ENCODE measurements at places on chromosomes 7 and 10. TPM values are rescaled to one million over a fixed set of nuclear protein-coding genes. Genes with fewer than 3 reads are reported as not detected.

GRCh38 chr7:92809760-92810573 lies 26.4 kb downstream of the CDK6 start:
- DNase-seq = peak; percentile 70
- no peaks in the 10 kb centered on the region for H3K27me3 ChIP-seq
- H3K36me3 ChIP-seq = peaks cover 45% of the 10 kb centered on the region
- H3K4me3 ChIP-seq = peak overlapping the region; percentile 40
- H3K4me1 ChIP-seq = peaks cover 71% of the 10 kb centered on the region

DNA sequence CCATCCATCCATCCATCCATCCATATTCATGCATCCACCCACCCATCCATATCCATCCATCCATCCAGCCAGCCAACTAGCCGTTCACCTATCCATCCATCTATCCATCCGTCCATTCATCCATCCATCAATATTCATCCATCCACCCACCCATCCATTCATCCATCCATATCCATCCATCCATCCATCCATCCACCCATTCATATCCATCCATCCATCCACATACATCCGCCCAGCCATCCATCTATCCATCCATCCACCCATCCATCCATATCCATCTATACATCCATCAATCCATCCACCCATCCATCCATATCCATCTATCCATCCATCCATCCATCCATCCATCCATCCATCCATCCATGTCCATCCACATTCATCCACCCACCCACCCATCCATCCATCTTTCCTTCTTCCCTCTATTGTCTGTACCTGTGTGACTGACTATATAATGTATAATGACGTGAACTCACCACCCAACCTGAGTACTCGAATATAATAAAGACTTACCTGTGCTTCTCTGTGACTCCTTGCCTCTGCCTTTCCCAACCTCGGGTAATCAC lies 2.5 kb downstream of the INMT start:
- DNase-seq = no peak
- no peak overlapping the region for H3K27ac ChIP-seq
- no peak overlapping the region for H3K4me3 ChIP-seq
- no peaks in the 10 kb centered on the region for H3K36me3 ChIP-seq

GRCh38 chr7:105975770-105976417 lies 12.8 kb downstream of the CDHR3 start:
- no peaks in the 10 kb centered on the region for H3K4me1 ChIP-seq
- no peak for DNase-seq
- H3K4me3 ChIP-seq = no peak overlapping the region
- H3K36me3 ChIP-seq = no peaks in the 10 kb centered on the region
- H3K27ac ChIP-seq = no peak overlapping the region
- H3K27me3 ChIP-seq = peaks cover 10% of the 10 kb centered on the region

- no peaks in the 10 kb centered on the region for H3K27me3 ChIP-seq
- no peak overlapping the region for H3K4me3 ChIP-seq
- DNase-seq = no peak
- H3K36me3 ChIP-seq = no peaks in the 10 kb centered on the region
These were observed 462.3 kb downstream of the PHTF2 start for GRCh38 chr7:78260826-78261225.

DNA sequence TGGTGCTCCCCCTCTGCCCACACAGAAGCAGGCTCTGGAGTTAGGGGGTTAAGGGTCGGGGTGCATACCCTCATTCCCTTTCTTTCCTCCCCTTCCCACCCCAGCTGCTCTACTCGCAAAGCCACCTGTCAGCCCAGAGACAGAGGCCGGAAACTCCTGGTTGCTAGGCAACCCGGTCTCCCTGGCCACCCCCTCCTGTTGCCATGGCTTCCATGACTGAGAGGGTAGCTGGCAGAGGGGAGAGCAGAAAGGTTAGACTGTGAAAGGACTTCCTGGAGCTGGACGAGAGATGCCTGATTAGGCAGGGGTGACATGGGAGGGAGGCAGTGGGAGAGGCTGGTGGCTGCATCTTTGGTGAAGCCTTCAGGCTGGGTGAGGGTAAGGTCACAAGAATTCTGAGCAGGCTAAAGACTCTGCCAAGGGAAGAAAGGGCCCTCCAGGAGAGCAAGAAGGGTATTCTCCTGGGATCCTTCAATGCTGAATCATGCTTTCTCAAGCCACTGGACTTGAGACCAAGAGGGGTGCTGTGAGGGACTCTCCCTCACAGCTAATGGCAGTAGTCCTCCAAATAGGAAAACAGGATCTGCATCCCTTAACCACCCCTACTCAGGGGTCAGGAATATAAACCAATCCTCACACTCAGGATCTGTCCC lies 5.4 kb downstream of the PSD start:
- peaks cover 37% of the 10 kb centered on the region for H3K27me3 ChIP-seq
- no peak overlapping the region for H3K4me3 ChIP-seq
- peaks cover 30% of the 10 kb centered on the region for H3K4me1 ChIP-seq
- H3K36me3 ChIP-seq = peaks cover 2% of the 10 kb centered on the region
- DNase-seq = peak; percentile 65
- no peak overlapping the region for H3K27ac ChIP-seq

GRCh38 chr10:24850727-24851296 lies 101.6 kb downstream of the PRTFDC1 start:
- H3K27me3 ChIP-seq = no peaks in the 10 kb centered on the region
- peaks cover 6% of the 10 kb centered on the region for H3K4me1 ChIP-seq
- DNase-seq = no peak
- H3K27ac ChIP-seq = no peak overlapping the region

Gene INA
- total RNA-seq = not detected

- H3K27me3 ChIP-seq = no peaks in the 10 kb centered on the region
- no peaks in the 10 kb centered on the region for H3K4me1 ChIP-seq
- no peaks in the 10 kb centered on the region for H3K36me3 ChIP-seq
- H3K4me3 ChIP-seq = no peak overlapping the region
- no peak overlapping the region for H3K27ac ChIP-seq
These were observed 32.1 kb upstream of the CHST15 start for GRCh38 chr10:124125305-124126116.

- no peak for DNase-seq
- H3K4me1 ChIP-seq = no peaks in the 10 kb centered on the region
- H3K36me3 ChIP-seq = peaks cover 10% of the 10 kb centered on the region
- no peak overlapping the region for H3K4me3 ChIP-seq
- H3K27me3 ChIP-seq = no peaks in the 10 kb centered on the region
These were observed 43.5 kb downstream of the IDE start for GRCh38 chr10:92530421-92530820.

- H3K27me3 ChIP-seq = no peaks in the 10 kb centered on the region
- no peaks in the 10 kb centered on the region for H3K36me3 ChIP-seq
- DNase-seq = no peak
- no peak overlapping the region for H3K4me3 ChIP-seq
- no peaks in the 10 kb centered on the region for H3K4me1 ChIP-seq
These were observed 30.9 kb upstream of the DKK1 start for GRCh38 chr10:52283174-52283573.

DNA sequence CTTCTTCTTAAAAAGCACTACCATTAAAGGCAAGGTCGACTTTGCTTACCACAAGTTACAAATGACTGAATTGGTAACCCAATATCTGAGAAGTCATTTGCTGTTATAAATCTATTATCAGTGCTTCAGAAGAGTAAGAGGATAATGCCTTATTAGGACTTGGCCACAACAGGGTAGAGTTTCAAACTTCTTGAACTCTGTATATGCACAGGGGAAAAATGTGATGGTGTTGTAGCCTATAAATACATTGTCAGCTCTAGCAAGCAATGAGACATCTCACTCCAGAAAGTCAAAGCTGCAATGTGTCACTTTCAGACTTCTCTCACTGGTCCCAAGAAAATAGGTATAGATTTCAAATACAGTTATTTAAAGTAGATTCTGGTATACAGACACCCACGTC lies 9.3 kb downstream of the TFEC start:
- no peak overlapping the region for H3K4me3 ChIP-seq
- H3K4me1 ChIP-seq = no peaks in the 10 kb centered on the region
- no peak overlapping the region for H3K27ac ChIP-seq
- no peaks in the 10 kb centered on the region for H3K27me3 ChIP-seq
- H3K36me3 ChIP-seq = no peaks in the 10 kb centered on the region

DNA sequence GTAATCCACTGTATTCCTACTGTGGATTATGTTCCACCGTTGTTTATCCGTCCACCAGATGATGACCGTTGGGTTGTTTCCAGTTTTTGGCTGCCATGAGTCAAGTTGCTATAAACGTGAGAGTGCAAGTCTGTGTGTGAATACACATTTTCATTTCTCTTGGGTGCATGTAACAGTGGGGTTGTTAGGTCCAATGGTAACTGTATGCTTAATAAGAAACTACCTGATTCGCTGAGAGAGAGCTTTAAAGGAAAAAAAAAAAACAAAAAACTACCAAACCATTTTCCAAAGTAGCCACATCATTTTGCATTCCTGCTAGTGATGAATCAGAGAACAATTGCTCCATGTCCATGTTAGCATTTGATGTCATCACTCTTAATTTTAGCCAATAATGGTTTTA lies 15.9 kb downstream of the UBN2 start:
- peaks cover 12% of the 10 kb centered on the region for H3K4me1 ChIP-seq
- DNase-seq = no peak
- peaks cover 37% of the 10 kb centered on the region for H3K36me3 ChIP-seq
- no peak overlapping the region for H3K4me3 ChIP-seq

DNA sequence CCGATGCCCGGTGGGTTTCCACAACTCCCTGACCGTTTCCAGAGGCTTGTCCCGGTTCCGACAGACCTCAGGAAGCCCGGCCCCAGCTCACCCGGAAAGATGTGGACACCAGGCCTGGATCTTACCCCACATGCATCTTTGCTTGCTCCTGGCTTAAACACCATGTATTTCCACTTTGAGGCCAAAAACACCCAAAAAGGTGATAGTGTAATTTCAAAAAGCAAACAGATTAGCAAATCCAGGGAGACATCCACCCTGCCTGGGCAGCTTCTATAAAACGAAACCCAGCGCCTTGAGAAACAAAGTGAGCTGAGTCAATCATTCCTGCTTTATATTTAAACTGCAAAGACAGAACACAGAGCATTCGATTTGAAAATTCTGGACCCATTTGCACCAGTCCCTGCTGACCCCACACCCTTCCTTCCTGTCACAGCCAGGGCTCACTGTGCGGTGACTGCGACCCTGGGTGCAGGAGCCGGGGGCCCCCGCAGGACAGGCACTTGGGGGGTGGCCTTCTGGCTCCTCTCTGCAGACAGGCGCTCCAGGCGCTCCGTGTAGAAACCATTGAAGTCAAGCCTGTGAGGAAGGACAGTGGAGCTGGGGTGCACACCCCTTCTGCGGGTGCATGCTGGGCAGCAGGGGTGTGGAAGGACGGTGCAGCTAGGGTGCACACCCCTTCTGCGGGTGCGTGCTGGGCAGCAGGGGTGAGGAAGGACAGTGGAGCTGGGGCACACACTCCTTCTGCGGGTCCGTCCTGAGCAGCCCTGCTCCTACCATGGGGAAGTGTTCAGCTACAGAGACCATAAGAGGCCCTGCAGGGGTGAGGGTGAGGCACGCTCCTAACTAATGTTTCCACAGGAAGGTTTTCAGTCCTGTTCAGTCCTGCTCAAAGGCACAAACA lies 2.9 kb upstream of the ADAM8 start:
- peaks cover 34% of the 10 kb centered on the region for H3K4me1 ChIP-seq
- peak overlapping the region; percentile 50 for H3K27ac ChIP-seq
- peaks cover 23% of the 10 kb centered on the region for H3K36me3 ChIP-seq
- H3K27me3 ChIP-seq = no peaks in the 10 kb centered on the region
- DNase-seq = no peak

DNA sequence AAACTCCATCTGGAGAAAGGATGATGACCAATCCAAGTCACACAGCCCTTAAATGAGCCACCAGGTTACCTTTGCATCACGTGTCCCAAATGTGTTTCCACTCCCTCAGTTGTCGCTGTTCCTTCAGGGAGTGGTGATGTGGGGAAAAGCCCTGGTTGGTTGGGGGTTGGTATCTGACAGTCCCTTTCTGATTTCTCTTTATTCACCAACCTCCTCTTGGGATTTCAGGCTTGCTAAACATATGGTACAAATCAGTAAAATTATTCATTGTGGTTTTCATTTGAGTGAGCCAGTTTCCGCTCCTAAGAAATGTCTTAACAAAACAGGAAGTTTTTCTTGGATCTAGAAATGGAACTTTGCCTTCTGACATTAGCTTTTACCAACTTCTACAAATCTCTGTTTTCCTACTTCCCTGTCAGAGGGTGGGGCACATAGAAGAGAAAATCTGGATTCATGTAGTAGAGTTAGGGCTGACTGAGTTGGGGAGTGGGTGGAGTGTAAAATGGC lies 40.0 kb upstream of the KMT2E start:
- H3K4me1 ChIP-seq = no peaks in the 10 kb centered on the region
- peaks cover 9% of the 10 kb centered on the region for H3K36me3 ChIP-seq
- H3K27me3 ChIP-seq = no peaks in the 10 kb centered on the region
- H3K4me3 ChIP-seq = no peak overlapping the region
- H3K27ac ChIP-seq = no peak overlapping the region
- DNase-seq = no peak

DNA sequence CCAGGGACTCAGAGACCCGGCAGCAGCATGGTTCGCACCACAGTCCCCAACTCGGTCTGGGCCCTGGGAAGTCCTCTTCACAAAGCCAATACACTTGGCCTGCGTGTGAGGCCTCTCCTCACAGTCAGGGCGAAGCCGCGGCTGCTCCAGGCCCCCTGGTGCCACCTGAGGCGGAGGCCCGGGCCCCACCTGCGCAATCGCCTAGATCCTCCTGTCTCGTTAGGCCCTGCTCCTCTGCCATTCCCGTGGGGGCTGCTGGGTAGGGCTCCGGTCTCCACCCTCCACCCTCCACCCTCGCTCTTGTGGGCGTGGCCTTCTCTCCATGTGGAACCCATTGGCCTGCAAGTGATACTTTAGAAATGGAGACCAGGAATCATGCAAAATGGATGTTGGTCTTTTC lies 553.3 kb downstream of the INHBA start:
- DNase-seq = no peak
- no peaks in the 10 kb centered on the region for H3K4me1 ChIP-seq
- H3K4me3 ChIP-seq = no peak overlapping the region
- H3K27ac ChIP-seq = no peak overlapping the region
- no peaks in the 10 kb centered on the region for H3K27me3 ChIP-seq
- H3K36me3 ChIP-seq = no peaks in the 10 kb centered on the region

GRCh38 chr10:110901954-110902819 lies 16.8 kb downstream of the BBIP1 start:
- H3K27ac ChIP-seq = no peak overlapping the region
- no peak for DNase-seq
- H3K4me1 ChIP-seq = peaks cover 22% of the 10 kb centered on the region
- no peak overlapping the region for H3K4me3 ChIP-seq

DNA sequence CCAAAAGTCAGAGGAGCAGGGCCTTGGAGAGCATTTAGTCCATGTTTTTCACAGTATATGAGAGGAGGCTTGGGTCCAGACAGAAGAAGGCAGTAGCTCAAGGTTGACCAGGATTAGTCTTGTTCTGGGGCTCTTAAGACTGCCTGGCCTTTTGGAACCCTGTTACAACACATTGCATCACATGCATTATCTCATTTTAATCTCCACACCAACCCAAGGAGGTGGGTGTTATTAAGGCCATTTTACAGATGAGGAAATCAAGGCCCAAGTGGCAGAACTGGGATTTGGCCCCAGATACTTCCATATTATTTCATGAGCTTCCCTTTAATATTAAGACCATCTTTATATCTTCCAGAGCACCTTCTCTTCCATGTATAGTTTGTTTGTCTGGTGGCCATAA lies 38.8 kb downstream of the RPS24 start:
- no peaks in the 10 kb centered on the region for H3K36me3 ChIP-seq
- no peak for DNase-seq
- H3K27ac ChIP-seq = no peak overlapping the region
- no peak overlapping the region for H3K4me3 ChIP-seq
- H3K27me3 ChIP-seq = no peaks in the 10 kb centered on the region
- H3K4me1 ChIP-seq = no peaks in the 10 kb centered on the region

Gene CHN2
- 3.6 TPM for total RNA-seq

Gene MALRD1
- total RNA-seq = not detected

Gene NME8
- not detected for total RNA-seq

- no peak for DNase-seq
- H3K27ac ChIP-seq = no peak overlapping the region
- H3K36me3 ChIP-seq = no peaks in the 10 kb centered on the region
- H3K27me3 ChIP-seq = peaks cover 3% of the 10 kb centered on the region
- H3K4me1 ChIP-seq = no peaks in the 10 kb centered on the region
These were observed 139.7 kb upstream of the PCBD1 start for GRCh38 chr10:71028066-71028465.

Gene CFAP70
- 0.75 TPM for total RNA-seq
